ENCODE measurements at places on chromosomes 12 and 14. TPM values are rescaled to one million over a fixed set of nuclear protein-coding genes. Genes with fewer than 3 reads are reported as not detected.

The ADAM20 gene
- 0.12 TPM for total RNA-seq

The GPR65 gene
- 17.3 TPM for total RNA-seq

The FAM186B gene
- total RNA-seq: 0.41 TPM

The ENDOU gene
- total RNA-seq: not detected

The LRRK2 gene
- total RNA-seq: 0.80 TPM

The POLE2 gene
- total RNA-seq: 33.6 TPM

The RHOJ gene
- not detected for total RNA-seq

The TRPV4 gene
- not detected for total RNA-seq

The C12orf56 gene
- not detected for total RNA-seq

The PTPRR gene
- not detected for total RNA-seq

The PRIMA1 gene
- not detected for total RNA-seq

The RTL1 gene
- not detected for total RNA-seq
